ENCODE measurements at places on chromosomes 11 and 22.
A peak's percentile ranks its signal among the peaks of the same experiment; 100 is the strongest.

GRCh38 chr11:9118277-9118676, 26.9 kb upstream of the SCUBE2 start:
- DNase-seq = no peak

DNA sequence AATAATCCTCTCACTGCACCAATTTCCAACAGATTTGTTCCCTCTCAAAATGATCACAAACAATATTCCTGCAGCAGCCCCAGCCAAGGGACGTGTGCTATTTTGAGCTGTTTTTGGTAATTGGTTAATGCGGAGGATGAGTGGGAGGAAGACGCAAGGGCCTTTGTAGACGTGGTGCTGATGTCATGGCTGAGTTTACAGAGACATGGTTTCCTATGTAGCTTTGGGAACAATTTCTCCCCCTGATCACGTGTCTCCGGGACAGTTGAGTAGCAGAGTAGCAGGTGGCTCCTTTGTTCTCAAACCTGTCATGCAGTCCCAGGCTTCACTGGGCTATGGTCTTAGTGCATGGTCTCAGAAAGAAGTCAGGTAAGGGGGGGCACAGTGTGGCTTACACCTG, 183.2 kb upstream of the NECTIN1 start:
- DNase-seq = no peak

GRCh38 chr11:108929241-108929640, 264.4 kb downstream of the DDX10 start:
- DNase-seq = no peak

- DNase-seq = no peak
Observed at GRCh38 chr11:44008088-44008501, 39.7 kb upstream of the ACCSL start.

GRCh38 chr11:88414385-88414861, 76.9 kb upstream of the CTSC start:
- DNase-seq = peak; percentile 17

DNA sequence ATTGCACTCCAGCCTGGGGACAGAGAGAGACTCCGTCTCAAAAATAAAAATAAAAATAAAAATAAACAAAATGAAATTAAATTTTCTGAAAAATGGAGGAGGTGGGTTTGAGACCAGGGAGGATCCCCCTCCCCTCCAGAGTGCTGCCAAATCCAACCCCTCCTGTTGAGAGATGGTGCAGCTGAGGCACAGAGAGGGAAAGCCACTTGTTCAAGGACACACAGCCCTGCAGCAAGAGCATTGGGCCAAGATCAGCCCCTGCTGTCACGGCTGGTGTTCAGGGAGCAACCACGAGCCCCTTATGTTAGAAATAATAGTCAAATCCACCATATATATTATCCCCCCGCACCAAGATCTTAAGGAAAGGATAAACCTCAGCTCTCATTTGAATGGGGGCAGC, 2.7 kb downstream of the MYO18B start:
- no peak for DNase-seq

- DNase-seq = no peak
Observed at GRCh38 chr22:32132783-32133182, 26.3 kb downstream of the C22orf42 start.

DNA sequence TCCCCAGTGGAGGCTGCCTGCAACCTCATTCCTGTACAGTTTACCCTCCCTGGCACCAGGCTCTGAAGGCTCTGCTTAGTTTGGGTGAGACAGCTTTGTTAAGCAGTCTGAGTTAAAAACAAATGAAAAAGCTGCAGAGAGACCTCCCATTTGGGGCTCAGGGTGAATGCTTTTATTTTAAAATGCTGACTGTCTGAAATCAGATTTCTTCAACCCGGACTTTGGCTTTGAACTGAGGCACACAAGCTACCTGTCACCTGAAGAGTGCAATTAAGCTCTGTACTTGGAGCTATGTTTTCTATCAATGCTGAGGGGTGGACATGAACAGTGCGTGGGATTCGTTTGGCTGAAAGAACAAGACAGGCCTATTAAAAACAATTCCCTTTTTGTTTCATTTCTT, 217.5 kb upstream of the SORL1-AS1 start:
- DNase-seq = no peak

DNA sequence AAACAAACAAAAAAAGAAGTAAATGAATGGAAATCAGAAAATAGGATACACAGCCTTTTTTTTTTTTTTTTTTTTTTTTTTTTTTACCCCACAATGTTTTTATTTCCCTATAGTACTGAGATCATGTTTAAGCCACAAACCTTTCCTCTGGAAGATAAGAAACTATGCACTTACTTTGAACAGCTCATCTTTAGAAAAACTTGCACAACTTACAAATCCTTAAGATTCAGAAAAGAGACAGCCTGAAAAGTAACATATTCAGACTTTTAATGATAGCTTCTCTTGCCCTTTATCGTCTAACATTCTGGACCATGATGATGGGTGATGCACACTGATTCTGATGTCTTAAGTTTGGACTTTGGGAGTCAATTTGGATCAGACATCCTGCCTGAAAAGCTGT, 80.3 kb downstream of the TNRC6B start:
- no peak for DNase-seq

DNA sequence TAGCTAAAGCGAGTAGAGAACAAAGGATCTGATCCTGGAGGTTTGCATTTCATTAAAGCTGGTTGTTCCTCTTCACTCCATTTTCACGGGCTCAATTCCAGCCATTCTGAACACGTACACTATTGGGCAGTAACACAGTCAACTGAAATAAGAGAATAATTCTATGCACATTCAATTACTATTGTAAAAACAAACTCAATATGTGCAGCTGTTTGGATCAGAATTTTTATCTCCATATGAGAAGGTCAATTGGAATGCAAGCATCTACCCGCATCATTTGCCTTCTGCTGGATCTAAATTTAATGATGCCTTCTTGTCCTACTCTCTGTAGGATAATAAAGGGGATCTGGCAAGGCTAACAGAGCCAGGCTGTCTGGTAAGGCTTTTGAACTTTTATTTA, 562.8 kb upstream of the CCDC179 start:
- no peak for DNase-seq

DNA sequence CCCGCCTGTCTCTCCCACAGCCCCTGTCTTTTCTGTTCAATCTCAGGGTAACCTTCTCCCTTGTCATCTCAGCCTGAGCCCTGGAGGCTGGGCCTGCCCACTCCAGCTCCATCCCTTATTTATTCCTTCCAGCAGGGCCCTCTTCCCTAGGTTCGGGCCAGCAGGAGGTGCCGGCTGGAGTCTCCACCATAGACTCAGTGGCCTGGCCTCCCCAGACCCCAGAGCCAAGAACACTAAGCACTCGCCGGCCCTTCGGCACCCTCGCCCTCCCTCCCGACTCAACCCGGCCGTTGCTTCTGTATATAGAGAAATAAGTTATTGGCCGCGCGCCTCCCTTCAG, 1.4 kb upstream of the RAB1B start:
- DNase-seq = no peak

DNA sequence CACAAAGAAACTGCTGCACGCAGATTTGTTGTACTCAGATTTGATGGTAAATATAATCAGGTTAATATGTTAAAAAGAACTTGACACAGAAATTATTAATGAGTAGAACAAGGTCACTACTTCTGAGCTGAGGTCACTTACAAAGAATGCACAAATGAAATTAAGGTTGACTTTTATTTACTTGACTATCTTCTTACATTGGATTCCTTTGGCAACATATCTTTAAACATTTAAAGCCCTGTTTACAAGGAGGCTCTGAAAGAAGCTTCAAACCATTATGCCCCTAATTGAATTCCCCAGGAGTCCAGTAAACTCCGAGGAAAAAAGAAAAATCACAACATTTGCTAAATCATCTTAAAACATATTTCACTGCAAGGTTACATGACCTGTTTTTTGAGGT, 245.5 kb downstream of the SOX6 start:
- no peak for DNase-seq

GRCh38 chr11:32098142-32098903, 7.4 kb downstream of the RCN1 start:
- no peak for DNase-seq

DNA sequence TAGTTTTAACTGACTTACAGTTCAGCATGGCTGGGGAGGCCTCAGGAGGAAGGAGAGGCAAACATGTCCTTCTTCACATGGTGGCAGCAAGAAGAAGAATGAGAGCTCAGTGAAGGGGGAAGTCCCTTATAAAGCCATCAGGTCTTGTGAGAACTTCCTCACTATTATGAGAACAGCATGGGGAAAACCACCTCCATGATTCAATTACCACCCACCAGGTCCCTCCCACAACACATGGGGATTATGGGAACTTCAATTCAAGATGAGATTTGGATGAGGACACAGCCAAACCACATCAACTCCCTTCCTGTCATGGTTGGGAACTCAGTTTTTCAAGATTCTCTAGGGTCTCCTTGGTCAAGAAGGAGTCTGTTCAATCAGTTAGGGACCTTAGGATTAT, 432.9 kb upstream of the CNTN5 start:
- DNase-seq = no peak

DNA sequence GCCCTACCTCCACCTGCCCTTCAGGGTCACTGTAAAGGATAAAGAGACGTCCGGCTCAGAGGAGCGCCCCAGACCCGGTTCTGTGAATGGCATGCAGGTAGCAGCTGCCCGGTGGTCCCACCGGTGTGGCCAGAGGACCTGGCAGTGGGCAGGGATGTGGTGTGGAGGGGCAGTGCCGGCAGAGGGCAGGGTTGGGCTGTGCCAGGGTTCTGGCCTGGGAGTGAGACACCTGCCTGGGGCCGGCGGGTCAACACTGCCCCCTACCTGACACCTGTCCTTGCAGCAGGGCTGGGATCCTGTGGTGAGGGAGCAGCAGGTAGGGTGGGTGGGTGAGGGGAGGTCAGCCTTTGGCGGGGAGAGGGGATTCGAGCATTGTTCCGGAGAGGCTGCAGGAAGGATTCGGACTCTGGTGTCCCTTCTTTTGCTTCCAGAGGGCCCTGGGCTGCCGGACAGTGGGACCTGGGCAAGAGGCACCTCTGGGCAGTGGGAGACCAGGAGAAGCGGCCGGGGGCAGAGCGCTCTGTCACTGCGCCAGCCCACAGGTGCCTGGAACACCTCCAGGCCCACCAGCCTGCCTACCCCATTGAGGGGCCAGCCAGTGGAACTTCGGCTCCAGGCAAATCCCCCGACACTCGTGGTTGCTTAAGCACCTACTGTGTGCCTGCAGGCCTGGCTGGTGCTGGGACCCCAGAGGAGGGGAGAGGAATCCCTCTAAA, 1.6 kb upstream of the PHLDA2 start:
- DNase-seq = no peak

DNA sequence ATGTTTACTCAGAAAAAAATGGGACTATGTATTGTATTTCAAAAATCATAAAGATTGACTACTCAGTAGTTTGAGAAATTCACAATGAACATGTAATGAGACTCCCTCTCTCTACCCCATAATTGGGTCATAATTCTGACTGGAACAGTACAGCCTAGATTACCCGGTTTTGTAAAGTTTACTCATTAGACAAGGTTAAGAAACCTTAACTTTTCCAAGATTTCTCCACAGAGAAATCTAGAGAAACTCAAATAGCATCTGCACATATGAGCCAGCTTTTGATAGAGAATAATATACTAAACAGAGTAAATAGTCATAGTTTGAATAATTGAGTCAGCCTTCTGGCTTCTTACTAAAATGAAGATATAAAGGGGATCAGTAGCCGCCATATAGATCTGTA, 331.1 kb upstream of the MPPED2 start:
- no peak for DNase-seq

DNA sequence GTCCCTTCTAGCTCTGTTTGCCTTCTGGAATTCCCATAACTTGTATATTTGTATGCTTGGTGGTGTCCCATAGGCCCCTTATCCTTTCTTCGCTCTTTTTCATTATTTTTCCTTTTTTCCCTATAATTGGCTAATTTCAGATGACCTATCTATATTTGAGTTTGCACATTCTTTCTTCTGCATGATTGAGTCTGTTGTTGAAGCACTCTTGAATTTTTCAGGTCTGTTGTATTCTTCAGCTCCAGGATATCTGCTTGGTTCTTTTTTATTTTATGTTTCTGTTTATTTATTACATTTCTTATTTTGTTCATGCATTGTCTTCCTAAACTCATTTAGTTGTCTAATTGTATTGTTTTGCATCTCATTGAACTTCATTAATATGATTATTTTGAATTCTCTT, 28.0 kb downstream of the NCAM1 start:
- DNase-seq = no peak

DNA sequence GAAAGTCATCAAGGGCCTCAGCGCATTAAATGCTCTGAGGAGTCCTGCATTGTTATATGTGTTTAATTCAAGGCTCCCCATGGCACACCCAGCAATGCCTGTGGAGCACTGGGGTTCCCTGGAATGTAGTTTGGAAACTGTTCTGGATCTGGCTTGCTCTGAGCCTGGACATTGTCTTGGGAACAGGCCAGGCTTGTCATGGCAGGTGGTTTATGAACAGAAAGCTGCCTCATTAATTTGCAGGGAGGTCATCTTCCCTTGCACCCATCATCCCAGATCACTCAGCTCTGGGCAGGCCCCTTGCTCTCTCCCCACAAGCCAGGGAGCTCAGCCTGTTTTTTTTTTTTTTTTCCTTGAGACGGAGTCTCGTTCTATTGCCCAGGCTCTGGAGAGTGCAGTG, 32.9 kb downstream of the RPS6KA4 start:
- DNase-seq = no peak

DNA sequence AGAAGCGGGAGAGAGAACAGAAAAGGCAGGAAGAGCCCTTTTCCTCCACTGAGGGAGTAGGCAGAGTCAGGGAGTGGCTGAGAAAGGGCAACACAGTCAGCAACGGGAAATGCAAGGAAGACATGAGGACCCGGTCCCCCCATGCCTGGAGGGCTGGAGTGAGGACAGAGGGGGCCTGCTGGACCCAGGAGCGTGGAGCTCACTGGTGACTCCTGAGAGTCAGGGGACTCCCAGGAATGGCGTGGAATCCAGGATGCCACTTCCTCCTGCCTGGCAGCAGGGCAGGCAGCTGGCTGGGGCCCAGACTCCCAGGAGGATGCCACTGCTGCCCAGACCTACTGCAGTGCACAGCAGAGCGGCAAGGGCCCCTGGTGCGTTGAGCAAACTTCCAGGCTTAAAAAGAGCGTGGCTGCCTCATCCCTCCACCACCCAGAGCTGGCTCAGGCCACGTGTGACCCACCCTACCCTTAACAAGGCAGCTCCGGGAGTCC, 11.3 kb downstream of the C11orf21 start:
- DNase-seq = no peak

DNA sequence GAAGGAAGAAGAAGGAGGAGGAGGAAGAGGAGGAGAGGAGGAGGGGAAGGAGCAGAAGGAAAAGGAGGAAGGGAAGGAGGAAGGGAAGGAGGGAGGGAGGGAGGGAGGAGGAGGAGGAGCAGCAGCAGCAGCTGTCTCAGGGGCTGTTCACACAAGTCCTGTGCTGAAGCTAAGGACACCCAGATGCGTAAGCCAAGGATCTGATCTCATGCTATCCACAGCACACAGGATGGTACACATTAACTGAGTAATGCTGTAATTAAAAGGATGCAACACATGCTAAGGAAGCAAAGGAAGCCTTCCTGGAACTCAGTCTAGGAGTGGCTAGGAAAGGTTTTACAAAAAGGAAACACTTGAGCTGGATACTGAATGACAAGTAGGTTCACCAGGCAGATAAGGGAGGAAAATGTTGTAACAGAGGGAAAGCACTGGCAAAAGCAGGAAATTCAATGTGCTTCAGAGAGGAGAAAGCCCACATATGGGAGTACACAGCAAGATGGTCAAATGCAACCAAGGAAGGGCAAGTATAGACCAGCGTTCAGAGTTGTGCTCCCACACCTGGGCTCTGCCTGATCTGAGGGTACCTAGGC, 32.0 kb downstream of the TRIM66 start:
- no peak for DNase-seq

GRCh38 chr11:83437939-83438338, 151.8 kb upstream of the CCDC90B start:
- DNase-seq = no peak

GRCh38 chr22:48089601-48090331, 1327.3 kb downstream of the TBC1D22A start:
- DNase-seq = no peak
